AG10803 (cell line): ENCODE measurements at places on chromosomes 7 and 10.

- DNase-seq, result no peak
Measured at GRCh38 chr7:28411876-28412662, at the start of gene CREB5. Gene CREB5 (plus strand): TSS chr7:28412518. CDS start chr7:28412915, 397 bp downstream.

DNA sequence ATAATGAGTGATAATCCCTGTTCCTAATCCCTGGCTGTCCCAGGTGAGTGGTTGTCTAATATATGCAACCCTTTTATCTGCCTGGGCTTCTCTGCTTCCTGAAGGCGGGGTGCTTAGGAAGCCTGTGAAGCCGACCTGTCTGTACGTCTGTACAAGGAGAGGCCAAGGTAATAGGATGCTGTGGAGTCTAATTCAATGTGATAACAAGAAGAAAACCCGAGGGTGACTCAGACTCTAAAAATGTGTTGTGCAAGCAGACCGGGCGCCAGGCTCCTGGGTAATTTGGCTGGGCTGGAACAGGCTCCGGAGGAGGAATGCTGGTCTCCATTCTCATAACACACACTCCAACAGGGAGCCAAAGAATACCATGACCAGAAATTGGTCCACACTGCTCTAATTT lies 43.6 kb downstream of the THNSL1 start:
- DNase-seq, result peak; percentile 91

GRCh38 chr10:48249763-48250351 lies 24.6 kb downstream of the FRMPD2 start:
- DNase-seq, result no peak

DNA sequence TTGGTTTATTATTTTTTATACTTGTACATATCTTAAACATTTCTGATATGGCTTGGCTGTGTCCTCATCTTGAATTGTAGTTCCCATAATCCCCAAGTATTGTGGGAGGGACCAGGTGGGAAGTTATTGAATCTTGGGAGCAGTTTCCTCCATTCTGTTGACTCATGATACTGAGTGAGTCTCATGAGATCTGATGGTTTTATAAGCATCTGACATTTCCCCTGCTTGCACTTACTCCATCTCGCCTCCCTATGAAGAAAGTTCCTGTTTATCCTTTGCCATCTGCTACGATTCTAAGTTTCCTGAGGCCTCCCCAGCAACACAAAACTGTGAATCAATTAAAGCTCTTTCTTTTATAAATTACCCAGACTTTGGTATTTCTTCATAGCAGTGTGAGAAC lies 207.7 kb downstream of the TPK1 start:
- no peak for DNase-seq

DNA sequence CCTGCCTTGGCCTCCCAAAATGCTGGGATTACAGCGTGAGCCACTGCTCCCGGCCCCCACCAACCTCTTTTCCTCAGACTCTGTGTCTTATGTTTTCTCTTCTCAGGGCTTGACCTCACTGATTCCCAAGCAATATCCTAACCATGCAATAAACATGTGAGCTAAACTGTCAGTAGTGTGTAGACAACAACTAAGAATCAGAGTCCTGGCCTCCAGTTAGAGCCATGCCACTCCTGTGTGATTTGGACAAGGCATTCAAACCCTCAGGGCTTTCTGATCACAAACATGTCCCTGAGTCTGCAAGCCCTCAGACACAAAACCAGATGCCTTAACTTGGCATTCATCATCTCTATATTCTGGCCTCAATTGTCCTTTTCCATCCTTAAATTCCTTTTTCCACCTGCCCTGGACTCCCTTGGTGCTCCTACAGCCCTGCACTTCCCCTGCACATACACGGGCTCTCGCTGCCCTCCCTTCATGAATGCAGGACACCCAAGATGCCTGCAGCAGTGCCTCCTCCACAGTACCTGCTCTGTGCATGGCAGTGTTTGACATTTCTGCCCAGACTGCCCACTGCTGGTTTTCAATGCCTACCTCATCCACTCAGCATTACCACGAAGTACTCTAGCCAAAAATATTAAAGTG lies 142.8 kb downstream of the CYP26A1 start:
- DNase-seq, result no peak

DNA sequence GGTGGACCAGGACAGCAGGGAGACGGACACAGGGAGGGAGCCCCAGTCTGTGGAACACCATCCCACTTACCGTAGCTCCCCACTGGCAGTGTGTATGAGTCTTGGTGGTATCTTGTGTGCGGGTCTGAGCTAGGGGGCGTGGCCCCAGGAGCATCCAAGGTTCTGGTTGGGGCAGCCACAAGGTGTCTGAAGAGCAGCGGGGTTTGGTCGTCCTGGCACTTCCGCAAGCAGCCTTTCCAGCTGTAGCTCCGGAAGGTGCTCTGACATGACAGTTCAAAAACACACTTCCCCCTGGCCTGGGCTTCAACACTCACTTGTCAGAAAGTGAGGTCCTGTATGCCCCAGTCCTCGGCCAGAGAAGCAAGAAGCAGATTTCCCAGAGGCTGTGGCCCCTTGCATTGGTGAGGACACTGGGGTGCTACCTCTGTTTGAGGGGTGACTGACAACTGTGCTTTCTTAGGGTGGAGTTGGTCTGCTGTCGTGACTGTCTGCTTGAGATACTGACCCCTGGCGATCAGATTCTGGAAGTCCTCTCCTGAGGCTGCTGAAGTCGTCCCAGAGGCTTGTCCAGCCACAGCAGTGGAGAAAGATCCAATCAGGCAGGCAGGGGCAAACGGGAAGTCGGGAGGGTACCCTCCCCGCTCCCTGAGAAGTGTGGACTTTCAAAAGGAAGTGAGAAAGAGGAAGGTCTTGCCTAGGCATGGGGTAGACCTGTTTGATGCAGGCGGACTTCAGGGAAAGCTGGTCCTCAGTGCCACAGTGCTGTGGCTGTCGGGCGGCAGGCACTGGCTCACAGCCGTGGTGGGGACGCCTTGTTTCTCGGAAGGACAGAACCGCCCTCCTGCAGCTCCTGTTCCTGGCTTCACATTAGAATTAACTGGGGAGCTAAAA lies 51.4 kb upstream of the PFKFB3 start:
- DNase-seq, result peak; percentile 61

- DNase-seq, result no peak
Measured at GRCh38 chr10:133274751-133275683, 1.7 kb downstream of the ADAM8 start.

- no peak for DNase-seq
Measured at GRCh38 chr10:121070275-121071070, 219.3 kb downstream of the WDR11 start.

GRCh38 chr10:121788115-121788514 lies 139.7 kb downstream of the ATE1 start:
- DNase-seq, result no peak

- DNase-seq, result no peak
Measured at GRCh38 chr10:6689036-6689435, 109.0 kb upstream of the PRKCQ start.

- no peak for DNase-seq
Measured at GRCh38 chr10:110356628-110357245, 52.0 kb upstream of the SMNDC1 start.

- DNase-seq, result no peak
Measured at GRCh38 chr10:32906595-32906994, 51.4 kb downstream of the ITGB1 start.

DNA sequence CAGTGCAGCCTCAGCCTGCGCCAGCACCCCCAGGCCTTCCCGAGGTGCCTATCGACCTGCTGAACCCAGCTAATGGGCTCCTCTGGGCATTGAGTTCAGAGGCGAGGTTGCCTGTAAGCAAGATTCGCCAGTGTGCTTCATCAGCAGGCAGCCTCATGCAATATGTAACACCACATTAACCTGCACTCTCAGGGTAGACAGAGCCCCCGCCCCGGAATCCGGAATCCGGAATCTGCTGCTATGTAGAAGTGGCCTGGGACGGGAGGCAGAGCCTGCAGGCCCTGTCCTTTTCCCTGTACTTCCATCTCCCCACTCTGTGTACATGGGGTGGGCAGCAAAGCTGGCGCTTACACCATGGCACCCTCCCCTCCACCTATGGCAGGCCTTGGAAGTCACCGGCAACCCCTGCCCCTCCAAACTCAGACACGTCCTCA lies 83.9 kb upstream of the RET start:
- DNase-seq, result no peak

DNA sequence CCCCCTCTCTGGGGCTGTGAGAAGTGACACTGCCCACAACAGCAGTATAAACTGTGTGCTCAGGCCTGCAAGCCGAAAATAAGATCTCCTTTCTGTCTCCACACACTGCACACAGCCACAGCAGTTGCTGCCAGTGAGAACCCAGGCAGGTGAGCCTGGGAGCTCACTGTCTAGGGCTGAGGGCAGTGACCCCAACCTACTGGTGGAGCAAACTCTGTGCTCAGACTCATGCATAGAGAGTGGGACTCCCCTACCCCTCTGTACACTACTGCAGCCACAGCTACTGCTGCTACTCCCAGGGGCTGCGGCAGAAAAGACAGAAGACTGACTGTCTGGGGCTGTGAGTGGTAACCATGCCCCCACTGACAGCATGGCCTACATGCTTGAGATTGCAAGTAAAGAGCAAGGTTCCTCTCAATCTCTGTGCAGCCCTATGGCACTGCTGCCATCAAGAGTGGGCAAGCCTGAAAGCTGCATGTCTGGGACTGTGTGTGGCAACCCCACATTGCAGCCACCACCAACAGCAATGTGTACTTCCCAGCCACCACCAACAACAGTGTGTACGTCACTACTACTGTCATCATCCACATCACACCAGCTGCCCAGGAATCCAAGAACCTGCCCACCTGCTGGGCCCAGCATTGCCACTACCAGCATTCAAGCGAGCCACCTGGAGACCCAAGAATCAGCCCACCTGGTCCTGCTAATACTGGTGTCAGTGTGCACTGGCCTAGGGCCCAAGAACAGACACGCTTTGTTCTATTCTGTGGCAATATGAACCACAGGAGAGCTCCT lies 226.1 kb downstream of the XPNPEP1 start:
- no peak for DNase-seq

DNA sequence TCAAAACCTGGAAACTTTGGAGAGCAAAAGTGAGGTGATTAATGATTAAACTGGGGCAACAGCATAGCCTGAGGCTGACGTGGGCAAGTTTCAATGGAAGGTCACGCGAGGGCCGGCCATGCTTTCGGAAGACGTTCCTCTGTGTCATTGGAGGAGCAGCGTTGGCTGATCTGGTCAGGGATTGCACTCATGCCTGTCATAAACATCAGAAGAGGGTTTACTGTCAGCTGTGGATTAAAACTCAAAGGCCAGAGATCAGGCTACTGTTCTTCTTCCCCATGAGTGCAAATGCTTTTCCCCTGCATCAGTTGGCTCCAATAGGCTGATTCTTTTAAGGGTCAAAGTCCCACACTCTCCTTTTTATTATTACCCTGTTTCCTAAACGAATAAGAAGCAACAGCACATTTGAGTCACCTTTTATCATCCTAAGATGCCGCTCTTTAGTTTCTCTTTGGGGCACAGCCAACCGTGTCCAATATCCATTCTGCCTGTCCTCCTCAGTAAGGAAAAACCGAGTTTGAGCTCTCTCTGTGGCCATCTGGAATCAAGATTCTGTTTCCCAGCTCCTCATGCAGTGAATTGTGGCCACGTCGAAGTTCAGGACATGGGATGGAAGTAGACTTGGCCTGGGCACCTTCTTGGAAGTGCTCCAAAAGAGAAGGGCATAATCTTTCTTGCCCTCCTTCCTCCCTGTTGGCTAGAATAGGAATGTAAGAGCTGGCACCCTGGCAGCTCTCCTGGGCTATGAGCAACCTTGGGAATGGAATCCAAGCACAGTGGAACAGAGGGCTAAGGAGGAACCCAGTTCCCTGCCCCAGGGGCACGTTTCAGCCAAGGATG lies 62.5 kb upstream of the INSIG1 start:
- DNase-seq, result no peak

- DNase-seq, result no peak
Measured at GRCh38 chr10:75243426-75243825, 7.7 kb upstream of the COMTD1 start.

DNA sequence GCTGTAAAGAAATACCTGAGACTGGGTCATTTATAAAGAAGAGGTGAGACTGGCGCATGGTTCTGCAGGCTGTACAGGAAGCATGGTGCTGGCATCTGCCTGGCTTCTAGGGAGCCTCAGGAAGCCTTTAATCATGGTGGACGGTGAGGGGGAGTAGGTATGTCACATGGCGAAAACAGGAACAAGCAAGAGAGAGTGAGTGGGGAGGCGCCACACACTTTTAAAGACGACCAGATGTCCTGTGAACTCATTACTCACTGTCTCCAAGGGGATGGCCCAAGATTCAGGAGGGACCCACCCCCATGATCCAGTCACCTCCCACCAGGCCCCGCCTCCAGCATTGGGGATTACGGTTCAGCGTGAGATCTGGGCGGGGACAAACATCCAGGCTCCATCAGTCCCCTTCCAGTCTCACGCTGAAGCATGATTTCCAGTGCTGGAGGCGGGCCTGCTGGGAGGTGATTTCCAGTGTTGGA lies 3.2 kb downstream of the ZNF316 start:
- peak; percentile 57 for DNase-seq

DNA sequence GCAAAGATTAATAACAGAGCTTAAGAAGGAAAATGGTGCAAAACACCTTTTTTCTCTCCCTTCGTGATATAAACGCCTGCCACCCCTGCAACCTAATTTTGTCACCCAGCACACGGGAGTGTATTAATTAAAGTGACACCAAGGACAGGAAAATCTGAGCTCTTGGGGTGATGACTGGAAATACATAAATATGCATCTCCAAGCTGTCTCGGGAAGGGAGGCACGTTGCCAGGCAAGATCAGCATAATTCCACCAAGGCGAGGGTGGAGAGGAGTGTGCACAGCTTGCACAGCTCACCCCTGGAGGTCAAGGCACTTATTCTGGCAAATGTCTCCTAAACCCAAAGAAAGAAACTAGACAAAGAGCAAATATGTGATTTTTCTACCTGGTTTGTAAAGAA lies 700.9 kb downstream of the GRID1 start:
- DNase-seq, result no peak

DNA sequence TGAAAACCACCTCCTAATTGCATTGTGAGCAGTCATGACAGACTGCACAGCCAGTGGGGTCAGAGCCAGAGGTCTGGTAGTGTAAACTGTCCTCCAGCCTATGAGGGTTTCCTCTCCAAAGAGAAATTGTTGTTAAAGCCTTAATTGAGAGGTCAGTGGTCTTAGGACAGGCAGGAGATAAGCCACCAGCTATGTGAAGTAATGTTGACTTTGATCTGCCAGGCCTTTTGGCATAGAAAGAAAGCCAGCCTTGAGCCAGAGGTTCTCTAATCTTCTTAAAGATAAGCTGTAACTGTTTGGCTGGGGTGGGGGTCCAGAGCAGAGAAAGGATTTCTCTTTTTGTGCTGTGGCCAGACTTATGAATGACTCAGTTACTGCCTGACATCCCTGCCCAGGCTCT lies 248.4 kb downstream of the WDR11 start:
- DNase-seq, result no peak
